Activated T-helper 17 cell treated with anti-CD3 and anti-CD28 coated beads, Interleukin-2, amount 50 U/mL, for 72 hours (primary cell): ENCODE measurements at places on chromosomes 3 and 15.

DNA sequence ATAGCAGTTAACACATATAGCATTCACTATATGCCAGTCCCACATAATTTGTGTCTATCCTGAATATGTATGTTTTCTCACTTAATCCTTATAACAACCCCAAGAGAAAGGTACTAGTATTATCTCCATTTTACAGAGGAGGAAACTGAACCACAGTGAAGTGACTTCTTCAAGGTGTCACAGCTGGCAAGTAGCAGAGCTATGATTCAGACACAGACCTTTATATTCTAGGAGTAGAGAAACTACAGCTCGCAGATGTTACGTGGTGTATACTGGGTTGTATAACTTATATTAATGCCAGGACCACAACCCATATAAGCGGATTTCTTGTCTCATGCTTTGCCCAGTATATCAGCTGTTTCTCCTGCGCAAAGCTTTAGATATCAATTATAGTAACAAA lies 29.5 kb upstream of the ICE2 start:
- ATAC-seq: peak; percentile 78

- ATAC-seq: peak; percentile 73
Observed at GRCh38 chr3:177835917-177836316, 638.6 kb upstream of the TBL1XR1 start.

GRCh38 chr3:136559896-136560295 lies 192.3 kb downstream of the STAG1 start:
- ATAC-seq: no peak

DNA sequence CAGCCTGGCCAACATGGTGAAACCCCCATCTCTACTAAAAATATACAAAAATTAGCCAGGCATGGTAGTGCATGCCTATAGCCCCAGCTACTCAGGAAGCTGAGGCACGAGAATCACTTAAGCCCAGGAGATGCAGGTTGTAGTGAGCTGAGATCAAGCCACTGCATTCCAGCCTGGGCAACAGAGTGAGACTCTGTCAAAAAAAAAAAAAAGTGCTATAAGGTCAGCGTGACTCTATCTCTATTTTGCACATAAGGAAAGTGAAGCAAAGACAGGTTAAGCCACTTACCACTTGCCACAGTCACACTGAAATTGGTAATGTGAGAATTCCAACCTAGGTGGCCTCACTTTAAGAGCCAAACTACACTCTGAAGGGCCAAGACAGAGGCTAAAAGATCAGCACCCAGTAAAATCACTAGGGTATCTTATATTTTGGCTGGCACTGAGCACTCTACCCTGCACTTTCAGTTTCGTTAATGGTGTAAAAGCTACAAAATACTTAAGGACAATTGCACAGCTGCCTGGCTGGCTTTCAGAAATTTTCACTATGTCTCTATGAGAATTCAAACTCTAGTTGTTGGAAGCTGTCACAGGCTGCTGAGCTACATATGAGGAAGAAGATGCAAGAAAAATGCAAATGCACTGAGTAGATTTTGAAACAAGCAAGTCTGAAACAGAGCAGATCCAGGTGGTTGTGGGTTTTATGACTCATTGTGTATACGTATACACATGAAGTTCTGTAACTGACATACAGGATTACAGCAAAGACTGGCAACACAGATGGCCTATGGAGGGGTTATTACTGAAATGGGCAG lies 32.7 kb downstream of the TRANK1 start:
- ATAC-seq: peak; percentile 88

DNA sequence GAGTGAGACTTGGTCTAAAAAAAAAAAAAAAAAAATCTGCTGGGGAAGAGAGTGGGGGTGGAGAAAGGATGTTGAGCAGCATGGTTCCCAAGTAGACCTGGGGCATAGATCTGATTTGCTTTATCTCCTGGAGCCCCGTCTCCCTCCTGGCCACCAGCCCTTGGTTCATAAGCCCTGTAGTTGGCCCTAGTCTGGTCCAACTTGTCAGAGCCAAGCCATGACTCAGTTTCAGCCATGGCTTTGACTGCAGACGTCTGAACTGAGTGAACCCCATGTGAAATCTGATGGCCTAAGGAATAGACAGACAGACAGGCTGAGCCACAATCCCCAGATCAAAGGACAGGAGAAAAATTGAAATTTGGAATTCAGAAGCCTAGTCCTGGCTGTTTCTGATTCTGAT lies 2.0 kb upstream of the CILP start:
- ATAC-seq: no peak

GRCh38 chr3:49901366-49902339 lies 2.0 kb downstream of the MST1R start:
- no peak for ATAC-seq
